Heart left ventricle (tissue), 16 donors: ENCODE measurements at places on chromosomes 1 and 21.

- no peak overlapping the region for H3K27ac ChIP-seq
- H3K4me1 ChIP-seq, result peaks cover 28% of the 10 kb centered on the region
- DNase-seq, result no peak
- H3K4me3 ChIP-seq, result no peak overlapping the region
- no peaks in the 10 kb centered on the region for H3K27me3 ChIP-seq
- no peaks in the 10 kb centered on the region for H3K36me3 ChIP-seq
Measured at GRCh38 chr1:160025314-160025713, 6.5 kb downstream of the PIGM start.

DNA sequence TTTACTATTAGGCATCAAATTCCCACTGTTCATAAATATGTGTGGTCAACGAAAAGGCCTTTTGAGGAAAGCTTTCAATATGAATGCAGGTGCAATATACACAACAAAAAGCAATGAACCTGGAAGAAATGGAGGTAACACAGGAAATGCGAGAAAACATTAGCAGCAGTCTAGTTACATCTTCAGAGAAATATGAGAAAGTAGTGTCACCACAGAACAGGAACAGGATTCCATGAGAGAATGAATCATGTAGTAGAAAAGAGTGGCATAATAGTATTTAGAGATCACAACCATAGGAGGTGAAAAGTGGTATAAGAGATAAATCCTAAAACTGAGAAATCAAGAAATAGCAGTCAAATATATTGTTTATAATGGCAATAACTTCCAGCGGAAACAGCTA, 103.7 kb downstream of the AK5 start:
- no peaks in the 10 kb centered on the region for H3K4me1 ChIP-seq
- no peak overlapping the region for H3K27ac ChIP-seq
- no peaks in the 10 kb centered on the region for H3K36me3 ChIP-seq
- H3K4me3 ChIP-seq, result no peak overlapping the region

- H3K4me3 ChIP-seq, result no peak overlapping the region
- H3K27ac ChIP-seq, result no peak overlapping the region
- no peaks in the 10 kb centered on the region for H3K36me3 ChIP-seq
- H3K27me3 ChIP-seq, result no peaks in the 10 kb centered on the region
Measured at GRCh38 chr21:33201956-33202355, 27.8 kb upstream of the IFNAR2 start.

- H3K36me3 ChIP-seq, result peaks cover 73% of the 10 kb centered on the region
- no peak overlapping the region for H3K4me3 ChIP-seq
- H3K27me3 ChIP-seq, result no peaks in the 10 kb centered on the region
- no peak for DNase-seq
- no peak overlapping the region for H3K27ac ChIP-seq
- no peaks in the 10 kb centered on the region for H3K4me1 ChIP-seq
Measured at GRCh38 chr1:111179968-111180533, 20.4 kb downstream of the DENND2D start.

DNA sequence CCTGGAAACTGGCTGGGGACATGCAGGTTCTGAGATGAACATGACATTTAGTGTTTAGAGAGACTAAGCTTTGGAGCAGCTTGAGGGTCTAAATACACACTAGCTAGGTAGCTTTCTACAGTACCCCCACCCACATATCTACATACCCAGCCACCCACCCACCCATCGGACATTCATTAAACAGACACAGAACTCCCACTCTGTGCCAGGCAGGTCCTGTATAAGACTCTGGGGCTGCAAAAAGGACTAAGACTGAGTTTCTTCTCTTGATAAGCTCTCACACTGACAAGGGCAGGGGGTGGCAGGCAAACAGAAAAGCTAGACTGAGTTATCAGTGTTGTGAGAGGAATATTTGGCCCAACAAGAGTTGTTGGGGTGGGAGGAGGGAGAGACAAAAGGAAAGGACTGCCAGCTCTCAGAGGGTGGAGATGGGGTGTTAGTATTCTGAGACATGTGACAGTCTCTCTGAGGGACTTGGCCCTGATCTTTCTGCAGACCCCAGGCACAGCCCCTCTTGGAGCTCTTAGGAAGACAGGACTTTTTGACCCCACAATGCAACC, 6.8 kb downstream of the MAP7D1 start:
- no peak for DNase-seq
- no peaks in the 10 kb centered on the region for H3K27me3 ChIP-seq
- no peaks in the 10 kb centered on the region for H3K36me3 ChIP-seq
- peaks cover 96% of the 10 kb centered on the region for H3K4me1 ChIP-seq
- H3K4me3 ChIP-seq, result no peak overlapping the region

- H3K27me3 ChIP-seq, result peaks cover 3% of the 10 kb centered on the region
- DNase-seq, result no peak
- no peaks in the 10 kb centered on the region for H3K36me3 ChIP-seq
- H3K4me3 ChIP-seq, result peak overlapping the region; percentile 13
- peaks cover 44% of the 10 kb centered on the region for H3K4me1 ChIP-seq
Measured at GRCh38 chr1:6027591-6027990, 18.1 kb upstream of the KCNAB2 start.

DNA sequence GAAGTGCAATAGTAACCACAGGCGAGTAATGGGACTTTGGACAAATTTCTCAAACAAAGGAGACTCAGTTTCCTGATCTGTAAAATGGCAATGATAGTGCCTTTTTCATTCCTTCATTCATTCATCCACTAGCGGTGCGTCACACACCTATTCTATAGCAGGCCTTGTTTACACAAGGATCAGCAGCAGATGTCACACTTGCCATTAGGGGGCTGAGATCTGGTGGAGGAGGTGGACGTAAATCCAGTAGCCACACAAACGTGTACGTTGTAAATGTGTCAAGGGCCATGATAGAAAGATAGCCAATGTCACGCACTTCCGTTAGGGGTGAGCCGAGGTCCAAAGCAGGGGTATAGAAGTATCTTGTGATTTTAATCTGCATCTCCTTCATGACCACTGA, 34.2 kb downstream of the SERINC2 start:
- DNase-seq, result no peak
- H3K4me3 ChIP-seq, result no peak overlapping the region
- H3K36me3 ChIP-seq, result no peaks in the 10 kb centered on the region
- no peaks in the 10 kb centered on the region for H3K4me1 ChIP-seq

DNA sequence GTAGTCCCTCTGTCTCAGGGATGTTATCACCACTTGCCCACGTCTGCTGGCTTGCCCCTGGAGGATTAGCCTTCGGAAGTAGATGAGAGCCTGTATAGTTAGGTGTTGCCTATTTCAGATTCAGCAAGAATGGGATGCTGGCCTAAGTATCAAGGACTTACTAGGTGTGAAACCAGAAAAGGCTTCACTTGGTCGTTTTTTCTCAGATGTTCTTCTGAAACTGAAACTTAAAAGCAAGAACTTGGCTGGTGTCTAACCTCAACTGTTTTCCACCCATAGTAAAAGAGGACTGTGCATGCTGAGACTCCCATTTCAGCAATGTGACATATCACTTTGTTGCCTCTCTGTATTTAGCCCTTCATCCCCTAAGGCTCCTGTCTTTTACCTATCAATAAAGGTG, 67.0 kb upstream of the LRRC53 start:
- no peaks in the 10 kb centered on the region for H3K4me1 ChIP-seq
- H3K4me3 ChIP-seq, result no peak overlapping the region
- no peak overlapping the region for H3K27ac ChIP-seq
- no peaks in the 10 kb centered on the region for H3K27me3 ChIP-seq
- no peaks in the 10 kb centered on the region for H3K36me3 ChIP-seq

DNA sequence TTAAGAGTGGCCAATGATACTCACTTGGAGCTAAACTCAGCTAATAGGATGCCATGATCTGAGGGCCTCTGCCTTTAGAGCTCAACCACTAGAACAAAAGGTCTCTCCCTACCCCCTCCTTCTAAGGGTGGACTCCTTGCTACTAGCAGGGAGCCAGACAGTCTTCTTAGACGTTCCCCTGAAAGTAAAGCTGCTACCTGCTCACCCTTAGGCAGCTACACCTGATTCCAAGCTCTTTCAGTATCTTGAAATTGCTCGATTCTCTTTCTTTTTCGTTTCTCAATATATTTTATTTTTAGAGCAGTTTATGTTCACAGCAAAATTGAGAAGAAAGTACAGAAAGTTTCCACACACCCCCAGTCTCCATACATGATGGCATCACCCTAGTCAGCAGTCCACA, 112.6 kb upstream of the KCNJ15 start:
- no peak overlapping the region for H3K4me3 ChIP-seq
- no peaks in the 10 kb centered on the region for H3K27me3 ChIP-seq
- no peak for DNase-seq
- H3K27ac ChIP-seq, result no peak overlapping the region
- H3K36me3 ChIP-seq, result no peaks in the 10 kb centered on the region

DNA sequence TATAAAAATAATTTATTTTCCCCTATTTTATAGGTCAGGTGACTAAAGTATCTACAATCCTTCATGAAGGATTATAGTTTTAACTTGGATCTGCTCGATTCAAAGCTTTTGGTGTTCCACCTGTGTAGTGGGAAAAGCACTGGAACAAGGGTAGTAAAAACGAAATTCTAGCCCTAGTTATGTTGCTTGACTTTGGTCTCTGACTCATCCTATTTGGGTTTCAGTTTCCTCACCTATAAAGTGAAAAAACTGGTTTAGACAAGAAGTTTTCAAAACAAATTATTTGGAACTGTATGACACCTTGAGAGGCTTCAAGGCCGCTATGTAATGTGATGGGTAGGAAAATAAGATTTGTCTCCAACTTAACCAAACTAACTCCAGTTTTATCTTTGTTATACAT, 505.2 kb upstream of the ZRANB2 start:
- no peak overlapping the region for H3K27ac ChIP-seq
- DNase-seq, result no peak
- H3K27me3 ChIP-seq, result no peaks in the 10 kb centered on the region
- H3K4me1 ChIP-seq, result no peaks in the 10 kb centered on the region
- no peak overlapping the region for H3K4me3 ChIP-seq

DNA sequence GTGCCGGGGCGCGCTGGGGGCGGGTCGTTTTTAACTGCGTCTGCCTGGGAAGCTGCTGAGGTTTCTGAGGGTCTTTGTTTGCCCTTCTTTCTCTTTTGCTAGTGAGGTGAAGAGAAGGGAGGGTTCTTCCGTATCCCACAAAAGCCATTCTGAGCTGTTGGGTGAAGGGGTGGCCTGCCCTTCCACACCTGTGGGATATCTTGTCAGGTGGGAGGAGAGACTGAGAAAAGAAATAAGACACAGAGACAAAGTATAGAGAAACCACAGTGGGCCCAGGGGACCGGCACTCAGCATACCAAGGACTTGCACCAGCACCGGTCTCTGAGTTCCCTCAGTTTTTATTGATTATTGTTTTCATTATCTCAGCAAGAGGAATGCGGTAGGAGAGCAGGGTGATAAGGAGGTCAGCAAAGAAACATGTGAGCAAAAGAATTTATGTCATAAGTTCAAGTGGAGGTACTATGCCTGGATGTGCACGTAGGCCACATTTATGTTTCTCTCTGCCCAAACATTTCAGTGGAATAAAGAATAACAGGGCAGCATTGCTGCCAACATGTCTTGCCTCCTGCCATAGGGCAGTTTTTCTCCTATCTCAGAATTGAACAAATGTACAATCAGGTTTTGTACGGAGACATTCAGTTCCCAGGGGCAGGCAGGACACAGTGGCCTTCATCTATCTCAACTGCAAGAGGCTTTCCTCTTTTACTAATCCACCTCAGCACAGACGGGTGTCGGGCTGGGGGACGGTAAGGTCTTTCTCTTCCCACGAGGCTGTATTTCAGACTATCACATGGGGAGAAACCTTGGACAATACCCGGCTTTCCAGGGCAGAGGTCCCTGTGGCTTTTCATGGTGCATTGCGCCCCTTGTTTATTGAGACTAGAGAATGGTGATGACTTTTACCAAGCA, 972 bp downstream of the PGBD2 start:
- no peaks in the 10 kb centered on the region for H3K27me3 ChIP-seq
- H3K4me1 ChIP-seq, result peaks cover 12% of the 10 kb centered on the region
- H3K4me3 ChIP-seq, result peak overlapping the region; percentile 60
- DNase-seq, result peak; percentile 32
- H3K27ac ChIP-seq, result peak overlapping the region; percentile 95
- H3K36me3 ChIP-seq, result peaks cover 3% of the 10 kb centered on the region

GRCh38 chr21:41744028-41744930, 22.6 kb downstream of the RIPK4 start:
- H3K27me3 ChIP-seq, result no peaks in the 10 kb centered on the region
- H3K36me3 ChIP-seq, result no peaks in the 10 kb centered on the region
- H3K4me3 ChIP-seq, result no peak overlapping the region
- no peaks in the 10 kb centered on the region for H3K4me1 ChIP-seq

- no peaks in the 10 kb centered on the region for H3K36me3 ChIP-seq
- H3K4me1 ChIP-seq, result no peaks in the 10 kb centered on the region
- no peaks in the 10 kb centered on the region for H3K27me3 ChIP-seq
- H3K4me3 ChIP-seq, result no peak overlapping the region
- DNase-seq, result no peak
Measured at GRCh38 chr1:238649200-238649599, 737.2 kb upstream of the CHRM3 start.

DNA sequence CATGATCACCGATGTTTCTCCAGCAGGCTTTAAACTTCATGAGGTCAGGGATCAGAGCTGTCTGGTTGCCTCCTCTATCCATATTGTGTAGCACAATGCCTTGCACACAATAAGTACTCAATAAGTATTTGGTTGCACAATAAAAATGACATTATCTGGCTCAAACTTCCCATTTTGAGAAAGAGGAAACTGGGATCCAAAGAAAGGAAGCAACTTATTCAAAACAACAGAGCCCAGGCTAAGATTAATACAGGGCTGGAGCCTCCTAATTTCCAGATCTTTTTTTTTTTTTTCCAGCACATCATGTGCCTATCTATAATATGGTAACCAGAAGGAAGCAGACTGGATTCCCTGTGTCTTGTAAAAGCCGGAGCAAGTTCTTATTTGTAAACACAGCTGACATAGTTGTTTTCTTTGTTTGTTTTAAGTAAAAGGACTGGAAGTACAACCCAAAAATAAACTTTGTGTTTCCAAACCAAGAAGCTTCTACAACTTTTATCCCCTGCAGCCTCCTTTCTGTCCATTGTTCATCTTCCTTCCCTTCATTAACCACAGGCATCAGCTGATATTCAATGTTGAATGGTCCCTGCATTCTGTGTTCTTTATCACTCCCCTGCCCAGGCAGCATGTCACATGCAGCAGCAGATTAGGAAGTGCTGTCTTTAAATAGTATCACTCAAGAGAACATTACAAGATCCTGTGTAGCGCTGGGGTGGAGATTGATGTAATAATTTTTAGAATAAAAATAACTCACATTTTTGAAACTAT, 71.2 kb upstream of the HOOK1 start:
- no peak for DNase-seq
- peaks cover 38% of the 10 kb centered on the region for H3K4me1 ChIP-seq
- H3K4me3 ChIP-seq, result no peak overlapping the region
- H3K27ac ChIP-seq, result peak overlapping the region; percentile 83

DNA sequence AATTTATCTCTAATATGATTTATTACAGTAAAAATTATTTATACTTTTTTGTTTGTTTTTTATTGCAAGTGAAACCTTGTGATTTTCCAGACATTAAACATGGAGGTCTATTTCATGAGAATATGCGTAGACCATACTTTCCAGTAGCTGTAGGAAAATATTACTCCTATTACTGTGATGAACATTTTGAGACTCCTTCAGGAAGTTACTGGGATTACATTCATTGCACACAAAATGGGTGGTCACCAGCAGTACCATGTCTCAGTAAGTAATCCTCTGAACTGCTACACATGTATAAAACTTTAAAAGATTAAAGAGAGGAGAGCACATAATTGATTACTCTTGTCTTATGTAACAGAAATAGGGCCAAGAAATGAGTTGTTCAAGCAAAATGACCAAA, 4.5 kb downstream of the CFHR3 start:
- no peaks in the 10 kb centered on the region for H3K27me3 ChIP-seq
- no peak overlapping the region for H3K4me3 ChIP-seq
- H3K27ac ChIP-seq, result no peak overlapping the region
- H3K4me1 ChIP-seq, result no peaks in the 10 kb centered on the region
- no peaks in the 10 kb centered on the region for H3K36me3 ChIP-seq
